Stimulated activated CD4-positive, alpha-beta T cell treated with anti-CD3 and anti-CD28 coated beads, TNF-alpha, amount 100 ng/mL, for 4 hours (primary cell): ENCODE measurements at places on chromosomes 12 and 14.

DNA sequence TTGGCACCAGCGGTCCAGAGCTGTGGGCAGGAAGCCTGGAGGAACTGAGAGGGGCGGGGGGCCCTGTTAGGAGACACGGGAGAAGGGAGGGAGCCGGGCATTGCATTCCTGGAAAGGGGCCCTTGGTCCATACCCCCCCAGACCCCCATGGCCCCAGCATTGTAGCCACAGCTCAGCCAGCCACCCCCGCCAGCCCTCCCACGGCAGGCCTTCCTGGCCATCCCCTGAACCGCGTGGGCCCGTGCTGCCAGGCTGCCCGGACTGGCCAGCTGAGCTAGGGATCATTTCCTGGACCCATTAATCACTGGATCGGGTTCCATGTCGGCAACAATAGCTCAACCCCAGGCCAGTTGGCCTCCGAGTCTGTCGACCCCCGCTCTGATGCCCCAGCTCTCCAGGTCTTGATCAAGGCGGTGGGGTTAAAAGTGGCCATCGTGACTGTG is 39.8 kb upstream of the DIO3 start:
- DNase-seq, result no peak

DNA sequence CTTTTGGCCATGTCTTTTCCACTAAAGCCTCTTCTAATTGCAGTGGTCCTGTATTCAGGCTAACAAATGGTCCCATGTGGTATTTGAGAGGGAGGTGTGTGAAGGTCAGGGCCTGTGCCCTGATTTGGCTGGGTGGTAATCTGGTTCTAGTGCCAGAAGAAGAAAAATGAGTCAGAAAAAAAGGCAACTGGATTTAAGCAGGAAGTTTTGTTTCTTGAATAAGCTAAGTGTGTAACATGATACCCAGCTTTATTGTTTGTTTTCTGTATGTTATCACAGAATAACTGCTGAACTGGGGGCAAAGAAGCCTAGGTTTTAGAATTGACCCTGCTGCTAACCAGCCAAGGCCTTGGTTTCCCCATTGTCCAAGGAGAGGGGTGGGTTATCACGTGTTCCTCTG is 134.0 kb downstream of the ANO6 start:
- DNase-seq, result no peak

DNA sequence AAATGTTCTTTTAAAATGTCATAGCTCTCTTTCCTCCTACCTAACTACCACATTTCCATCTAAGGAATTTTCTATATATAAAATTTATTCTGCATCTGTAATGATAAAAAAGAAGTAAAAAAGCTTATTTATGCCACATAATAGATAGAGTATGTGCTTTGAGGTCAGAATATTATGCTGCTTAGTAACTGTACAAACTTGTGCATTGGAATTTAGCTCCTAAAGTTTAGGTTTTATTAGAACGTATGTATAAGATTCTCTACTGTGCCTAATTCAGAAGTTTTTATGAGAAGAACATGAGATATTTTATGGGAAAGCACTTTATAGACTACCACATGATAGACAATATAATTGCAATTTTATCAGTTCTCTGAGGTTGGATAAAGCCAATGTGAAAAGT is 384.6 kb downstream of the SLC16A7 start:
- no peak for DNase-seq

- no peak for DNase-seq
Observed at GRCh38 chr12:50282721-50283228, 545 bp downstream of the LIMA1 start.

- no peak for DNase-seq
Observed at GRCh38 chr12:122867691-122868461, 28.0 kb downstream of the VPS37B start.

DNA sequence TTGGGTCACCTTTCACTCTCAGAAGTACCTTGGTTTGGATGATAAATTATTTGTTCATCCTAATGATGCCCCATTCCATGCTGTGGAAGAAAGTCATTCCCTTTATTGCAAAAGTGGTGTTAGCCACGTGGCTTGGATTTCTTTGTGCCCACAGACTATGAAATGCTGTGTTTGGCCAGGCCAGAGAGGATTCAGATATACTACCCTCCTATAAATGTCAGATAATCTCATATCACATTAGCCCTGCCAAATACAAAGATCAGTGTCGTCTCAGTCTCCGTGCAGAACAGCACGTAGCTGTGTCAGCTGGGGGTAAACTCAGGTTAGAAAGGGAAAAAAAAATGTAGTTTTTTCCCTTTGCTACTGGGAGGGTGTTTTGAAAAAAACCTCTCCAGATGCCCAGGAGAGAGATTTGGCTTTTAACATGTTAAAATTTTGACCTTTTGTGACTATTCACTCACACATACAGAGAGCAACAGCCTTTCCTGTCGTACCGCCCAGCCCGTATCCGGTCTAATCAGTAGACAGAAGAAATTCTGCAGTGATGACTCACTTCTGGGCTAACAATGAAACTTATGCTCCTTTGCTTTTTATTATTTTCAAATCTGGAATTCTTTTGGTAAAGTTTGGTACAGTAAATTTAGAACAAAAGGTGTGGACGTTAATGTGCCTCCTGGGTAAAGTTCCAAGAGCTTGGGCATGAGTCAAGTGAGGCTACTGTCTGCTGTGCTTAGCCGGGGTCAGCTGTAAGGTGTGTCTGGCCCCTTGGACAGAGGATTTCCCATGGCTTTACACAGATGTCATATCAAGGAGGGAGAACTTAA is 8.5 kb upstream of the PTPRB start:
- DNase-seq, result no peak

DNA sequence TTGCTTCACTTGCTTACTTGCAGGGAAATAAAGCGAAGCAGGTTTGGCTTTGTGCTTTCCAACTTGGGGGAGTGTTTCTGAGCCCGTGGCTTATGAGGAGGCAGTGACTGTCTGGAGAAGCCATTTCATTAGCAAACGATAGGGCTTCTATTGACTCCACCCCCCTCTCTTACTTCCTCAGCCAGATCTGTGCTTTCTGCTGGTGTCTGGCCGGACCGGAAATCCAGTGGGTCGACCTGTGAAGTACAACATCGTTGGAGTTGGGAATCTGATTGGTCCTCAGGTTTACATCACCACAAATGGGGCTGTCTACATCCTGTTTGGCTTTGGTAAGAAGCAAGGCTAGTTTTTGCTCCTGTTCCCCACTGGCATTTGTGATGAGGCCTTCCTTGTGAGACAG is 22.3 kb downstream of the FAM234B start:
- no peak for DNase-seq

- DNase-seq, result no peak
Observed at GRCh38 chr12:59097876-59098275, 177.6 kb upstream of the LRIG3 start.

DNA sequence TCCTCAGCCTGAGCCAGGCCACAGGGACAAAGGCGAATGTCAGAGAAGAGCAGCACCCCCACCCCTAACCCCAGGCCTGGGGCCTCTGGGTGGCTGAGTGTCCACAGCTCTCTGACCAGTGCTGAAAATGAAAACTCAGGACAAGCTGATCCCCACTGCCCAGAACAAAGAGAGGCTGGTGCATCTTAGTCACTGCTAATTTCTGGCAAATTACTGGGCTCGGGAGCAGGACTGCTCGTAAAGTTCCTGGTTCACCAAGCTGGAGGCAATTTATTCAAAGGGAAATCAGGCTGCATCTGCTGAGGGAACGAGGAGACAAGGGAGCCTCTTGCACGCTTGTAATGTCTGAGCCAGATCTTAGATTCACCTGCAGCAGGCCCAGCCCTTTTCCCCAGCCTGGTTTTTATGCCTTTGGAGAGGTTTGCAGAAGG is 43.2 kb downstream of the CALM1 start:
- DNase-seq, result no peak

- DNase-seq, result no peak
Observed at GRCh38 chr12:5417500-5417899, 14.4 kb upstream of the NTF3 start.

- no peak for DNase-seq
Observed at GRCh38 chr12:24415934-24416333, 466.5 kb upstream of the SOX5 start.

- no peak for DNase-seq
Observed at GRCh38 chr12:101939856-101940265, 62.5 kb downstream of the DRAM1 start.

DNA sequence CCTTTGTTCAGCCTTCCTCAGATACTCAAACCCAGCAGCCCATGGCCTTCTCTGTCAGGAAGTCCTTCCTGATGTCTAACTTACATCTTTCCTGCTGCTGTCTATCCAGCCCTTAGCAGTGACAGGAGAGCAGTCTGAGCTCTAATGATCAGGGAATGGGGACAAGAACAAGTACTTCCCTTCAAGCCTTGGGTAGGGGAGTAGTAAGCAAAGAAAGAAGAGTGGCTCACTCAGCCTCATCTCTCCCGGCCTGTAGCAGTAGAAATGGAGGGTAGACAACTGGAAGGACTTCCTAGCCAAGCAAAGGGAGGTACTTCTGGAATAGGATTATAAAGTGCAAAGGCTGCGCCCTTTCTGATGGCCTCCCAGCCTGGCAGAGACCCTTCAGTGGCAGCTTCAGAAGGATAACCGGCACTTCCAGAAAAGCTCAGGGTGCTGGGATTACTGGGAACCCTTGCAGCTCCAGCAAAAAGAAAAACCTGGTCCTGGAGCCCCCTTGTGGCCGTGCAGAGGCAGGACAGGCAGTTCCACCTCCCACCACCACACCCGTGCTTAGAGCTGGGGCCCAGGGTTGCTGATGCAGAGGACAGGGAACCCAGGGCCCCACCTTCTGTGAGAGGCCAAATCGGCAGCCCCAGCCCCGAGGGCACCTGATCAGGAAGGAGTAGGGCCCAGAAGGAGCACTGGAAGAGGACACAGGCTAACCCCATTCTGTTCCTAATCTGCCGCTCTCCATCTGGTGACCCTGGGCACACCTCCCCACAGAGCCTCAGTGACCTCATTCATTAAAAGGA is 12.4 kb upstream of the SMUG1 start:
- peak; percentile 38 for DNase-seq

GRCh38 chr14:29320286-29320685 is 553.7 kb downstream of the FOXG1 start:
- DNase-seq, result no peak

- DNase-seq, result no peak
Observed at GRCh38 chr14:105330491-105330895, 15.9 kb downstream of the PACS2 start.

- DNase-seq, result no peak
Observed at GRCh38 chr12:12017798-12018197, 52.9 kb upstream of the BCL2L14 start.

DNA sequence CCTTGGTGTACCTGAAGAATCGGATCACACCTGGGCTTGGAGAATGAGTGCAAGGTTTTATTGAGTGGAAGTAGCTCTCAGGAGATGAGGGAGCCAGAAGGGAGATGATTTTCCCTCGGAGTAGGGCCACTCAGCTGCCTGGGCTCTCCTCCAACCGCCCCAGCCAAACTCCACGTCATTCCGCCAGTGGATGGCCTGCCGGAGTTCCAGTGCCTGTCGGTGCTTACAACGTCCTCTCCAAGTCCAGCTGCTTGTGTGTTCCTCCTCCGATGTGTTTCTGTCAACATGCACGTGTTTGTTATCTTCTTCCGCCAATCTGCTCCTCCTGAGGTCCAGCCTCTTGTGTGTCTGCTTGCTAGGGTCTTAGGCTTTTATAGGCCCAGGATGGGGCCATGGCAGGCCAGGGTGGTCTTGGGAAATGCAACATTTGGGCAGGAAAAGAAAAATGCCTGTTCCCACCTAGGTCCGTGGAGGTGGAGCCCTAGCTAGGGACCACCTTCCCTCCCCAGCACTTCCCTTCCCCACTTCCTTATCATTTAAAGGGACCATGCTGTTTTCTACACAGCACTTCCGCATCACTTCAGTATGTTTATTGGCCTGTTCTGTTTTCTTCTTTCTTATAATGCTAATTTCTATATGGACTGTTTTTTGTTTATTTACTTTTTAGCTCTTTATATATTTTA is 343.2 kb downstream of the PDZRN4 start:
- DNase-seq, result no peak

DNA sequence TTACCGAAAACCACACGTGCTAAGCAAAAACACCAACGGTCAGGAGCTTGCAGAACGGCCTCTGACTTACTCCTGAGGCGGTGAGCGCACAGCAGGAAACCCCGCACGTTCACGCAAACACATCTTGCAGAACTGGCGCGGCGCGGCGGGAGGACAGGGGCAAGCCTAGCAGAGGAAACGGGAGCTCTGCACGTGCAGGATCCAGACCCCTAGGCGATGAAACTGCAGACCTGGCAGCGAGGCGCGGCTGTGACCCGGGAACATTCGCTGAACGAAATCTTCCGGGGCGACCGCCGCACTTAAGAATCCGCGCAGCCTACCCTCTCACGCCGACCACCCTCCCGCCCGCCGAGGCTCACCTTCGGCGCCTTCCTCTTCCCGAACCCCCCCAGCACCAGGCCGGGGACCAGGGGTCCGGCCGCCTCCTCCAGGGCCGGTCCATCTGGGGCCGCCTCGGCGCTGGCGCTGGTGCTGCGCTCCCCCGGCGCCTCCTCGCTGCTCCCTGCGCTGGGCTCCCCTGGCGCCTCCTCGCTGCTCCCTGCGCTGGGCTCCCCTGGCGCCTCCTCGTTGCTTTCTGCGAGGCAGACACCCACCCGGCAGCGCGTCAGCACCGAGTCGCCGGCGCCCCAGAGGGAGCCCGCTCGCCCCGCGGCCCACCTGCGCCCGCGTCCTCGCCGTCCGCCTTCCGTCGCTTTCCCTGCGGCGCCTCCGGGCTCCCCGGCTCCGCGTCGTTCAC is 615 bp downstream of the DDX51 start:
- no peak for DNase-seq

GRCh38 chr14:105060751-105061427 is 4.3 kb downstream of the GPR132 start:
- no peak for DNase-seq

DNA sequence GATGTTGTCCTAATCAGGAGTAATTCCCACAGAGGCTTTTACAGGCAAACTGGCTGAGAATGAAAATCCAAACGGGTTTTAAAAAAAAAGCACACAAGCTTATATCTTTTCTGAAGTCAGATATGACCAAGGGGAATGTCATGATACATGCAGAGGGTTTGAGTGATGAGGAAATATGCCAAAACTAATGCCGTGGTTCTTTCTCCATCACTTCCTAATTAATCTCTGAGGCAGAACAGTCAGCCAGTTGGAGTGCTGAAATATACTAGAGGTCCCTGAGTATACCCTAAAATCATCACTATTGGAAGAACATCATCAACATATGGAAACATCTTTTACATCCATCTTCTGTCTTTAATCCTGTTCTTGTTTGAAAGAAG is 160.8 kb upstream of the FAR2 start:
- DNase-seq, result no peak

- DNase-seq, result no peak
Observed at GRCh38 chr12:122872815-122873361, 23.0 kb downstream of the VPS37B start.

GRCh38 chr12:47913081-47913480 is 8.3 kb upstream of the VDR start:
- no peak for DNase-seq

GRCh38 chr14:92523752-92524151 is 10.2 kb downstream of the RIN3 start:
- DNase-seq, result no peak
